ENCODE measurements at places on chromosomes 2 and 18.

DNA sequence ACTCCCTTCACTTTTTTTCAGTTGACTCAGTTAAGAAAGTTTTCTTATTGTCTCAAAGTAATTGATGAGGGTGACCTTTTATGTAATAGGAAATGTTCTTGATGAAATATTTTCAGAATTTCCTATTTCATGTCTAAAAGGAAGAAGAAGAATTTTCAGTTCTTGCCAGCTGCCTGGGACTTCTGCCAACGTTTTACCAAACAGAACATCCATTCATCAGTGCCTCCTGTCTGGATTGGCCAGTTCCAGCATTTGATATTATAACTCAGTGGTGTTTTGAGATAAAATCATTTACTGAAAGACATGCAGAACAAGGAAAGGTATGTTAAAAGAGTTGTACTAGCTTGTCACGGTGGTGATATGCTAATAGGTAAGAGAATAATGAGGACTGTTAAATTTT, 104.7 kb upstream of the MYO3B start:
- no peak for DNase-seq

- no peak for DNase-seq
Measured at GRCh38 chr2:177201919-177202346, 10.7 kb upstream of the HNRNPA3 start.

GRCh38 chr2:195759877-195760276, 102.9 kb downstream of the SLC39A10 start:
- DNase-seq = no peak

GRCh38 chr2:201458381-201458780, 6.8 kb downstream of the STRADB start:
- no peak for DNase-seq

DNA sequence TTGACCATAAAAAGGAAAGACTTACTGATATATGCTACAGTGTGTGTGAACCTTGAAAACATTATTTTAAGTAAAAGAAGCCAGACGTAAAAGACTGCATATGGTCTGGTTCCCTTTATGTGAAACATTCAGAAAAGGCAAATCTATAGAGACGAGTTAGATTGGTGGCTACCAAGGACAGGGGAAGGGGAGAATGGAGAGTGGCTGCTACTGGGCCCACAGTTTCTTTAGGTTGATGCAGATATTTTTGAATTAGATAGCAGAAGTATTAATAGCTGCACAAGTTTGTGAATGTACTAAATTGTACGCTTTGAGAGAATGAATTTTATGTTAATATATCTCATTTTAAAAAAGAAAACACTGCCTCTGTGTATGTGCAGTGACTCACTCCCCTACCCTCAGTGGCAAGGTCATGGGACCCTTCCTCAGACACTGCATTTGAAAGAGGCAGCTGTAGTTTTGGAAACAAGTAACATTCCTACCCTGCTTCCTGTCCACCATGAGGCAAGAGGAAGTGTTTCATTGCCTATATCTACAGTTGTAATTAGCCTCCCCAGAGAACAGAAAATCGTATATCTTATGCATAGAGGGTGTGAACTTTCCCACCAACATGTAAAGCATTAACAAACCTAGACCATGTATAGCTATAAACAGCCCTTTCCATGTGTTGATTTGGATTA, 29.8 kb upstream of the ARMC9 start:
- DNase-seq = no peak

DNA sequence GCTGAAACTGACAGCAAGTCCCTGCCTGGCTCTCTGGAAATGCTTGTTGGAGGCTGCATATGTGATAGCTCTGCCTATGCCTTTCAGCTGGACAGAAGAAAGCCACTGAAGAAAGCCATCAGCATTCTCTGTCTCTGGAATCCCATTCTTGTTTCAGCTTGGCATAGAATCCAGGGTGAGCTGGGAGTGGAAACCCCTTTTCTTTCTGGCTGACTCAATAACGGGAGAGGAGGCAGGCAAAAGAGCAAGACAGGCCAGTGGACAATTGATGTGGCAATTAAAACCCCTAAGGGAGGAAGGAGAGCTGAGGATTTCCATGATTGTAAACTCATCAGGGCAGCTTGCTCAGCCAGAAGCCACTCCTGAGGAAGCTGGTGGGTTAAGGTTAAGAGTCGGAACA, 208.1 kb downstream of the CLIP4 start:
- DNase-seq = no peak

- DNase-seq = no peak
Measured at GRCh38 chr2:52210161-52210560, 1178.2 kb upstream of the NRXN1 start.

GRCh38 chr2:189393440-189394111, 47.7 kb upstream of the WDR75 start:
- no peak for DNase-seq

GRCh38 chr2:7346336-7346735, 429.1 kb downstream of the RNF144A start:
- no peak for DNase-seq

DNA sequence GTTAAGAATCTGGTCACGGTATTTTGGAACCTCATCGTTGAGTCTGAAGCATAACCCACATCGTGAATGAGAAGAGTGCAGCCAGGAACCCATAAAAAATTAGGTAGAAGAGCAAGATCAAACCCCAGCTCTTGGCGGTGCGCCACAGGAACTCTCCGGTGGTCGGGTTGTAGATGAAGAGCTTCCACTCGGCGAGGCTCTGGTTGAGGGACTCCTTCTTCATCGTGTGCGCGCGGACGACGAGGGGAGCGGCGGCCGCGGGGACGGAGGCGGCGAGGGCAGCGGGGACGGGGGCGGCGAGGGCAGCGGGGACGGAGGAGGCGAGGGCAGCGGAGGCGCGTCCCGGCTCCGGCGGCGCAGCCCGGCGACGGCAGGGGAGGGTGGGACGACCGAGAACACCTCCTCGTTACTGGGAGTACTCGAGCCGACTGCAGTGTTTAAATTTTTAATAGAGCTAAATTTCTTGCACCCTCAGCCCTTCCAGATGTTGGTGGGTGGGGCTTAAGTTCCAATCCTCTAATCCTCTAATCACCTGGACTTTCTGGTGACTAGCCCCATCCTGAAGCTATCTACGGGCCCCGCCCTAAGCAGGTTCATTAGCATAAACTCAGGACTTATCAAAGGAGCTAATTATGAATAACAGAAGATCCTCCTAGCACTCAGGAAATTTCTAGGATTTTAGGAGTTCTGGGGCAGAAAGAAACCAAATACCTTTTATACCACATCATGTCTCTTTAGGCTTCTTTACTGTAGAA, 20.4 kb upstream of the PAPOLG start:
- DNase-seq = no peak

- no peak for DNase-seq
Measured at GRCh38 chr2:95289253-95289652, 7.9 kb upstream of the KCNIP3 start.

DNA sequence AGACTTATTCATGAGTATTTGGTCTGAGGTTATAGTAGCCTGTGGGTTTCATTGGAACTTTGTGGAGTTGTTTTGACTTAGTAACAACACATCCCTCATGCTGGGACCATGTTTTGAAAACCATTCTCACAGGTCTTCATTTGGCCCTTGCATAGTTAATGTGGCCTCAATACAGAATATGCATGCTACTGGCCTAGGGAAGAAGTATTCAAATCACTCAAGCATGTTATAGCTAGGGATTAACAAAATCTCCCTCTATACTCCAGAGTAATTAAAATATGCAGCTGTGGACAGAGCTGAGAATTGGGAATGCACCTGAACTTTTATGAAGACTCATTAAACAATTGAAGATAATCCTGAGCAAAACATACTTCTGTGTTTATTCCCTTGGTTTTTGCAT, 325.5 kb upstream of the CHAC2 start:
- no peak for DNase-seq

DNA sequence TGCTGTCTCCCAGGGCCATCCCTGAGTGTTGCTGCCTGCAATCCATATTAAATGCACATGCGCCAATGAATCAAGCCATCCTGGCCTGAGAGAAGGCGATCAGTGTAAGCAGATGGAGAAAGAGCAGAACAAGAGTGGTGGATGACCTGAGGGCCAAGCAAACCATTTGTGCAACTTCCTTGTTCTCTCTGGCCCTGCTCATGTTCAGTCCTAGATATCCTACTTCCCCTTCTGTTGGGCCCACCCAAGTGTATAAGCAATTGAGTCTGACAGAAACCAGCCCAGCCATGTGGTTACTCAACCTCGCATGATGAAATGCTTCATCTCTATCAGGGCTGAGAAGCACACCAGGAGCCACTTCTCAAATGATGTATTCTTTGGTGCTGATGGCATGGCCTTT, 383.1 kb upstream of the ID2 start:
- no peak for DNase-seq

DNA sequence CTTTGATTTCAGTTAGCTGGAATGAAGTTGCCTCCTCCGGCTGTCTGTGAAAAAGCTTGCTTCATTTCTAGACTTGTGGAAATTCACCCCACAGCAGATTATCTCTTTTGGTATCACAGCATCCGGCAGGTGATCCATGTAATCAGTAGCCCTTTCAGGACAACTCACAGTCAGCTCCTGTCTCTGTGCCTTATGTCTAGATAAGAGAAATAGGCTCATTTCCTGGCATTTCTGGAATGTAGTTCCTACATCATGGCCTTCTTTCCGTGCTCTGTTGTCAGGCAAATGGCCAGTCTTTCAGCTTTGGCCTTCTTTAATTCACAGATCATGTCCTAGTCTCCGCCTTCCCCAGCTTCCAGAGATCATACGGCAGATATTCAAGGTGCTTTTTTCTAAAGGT, 455.4 kb downstream of the NUP35 start:
- DNase-seq = no peak

Data from Right ventricle myocardium inferior (tissue), 1 donor.